ENCODE measurements at places on chromosomes 6 and 20.

GRCh38 chr20:42204109-42204660 is 586.0 kb upstream of the CHD6 start:
- DNase-seq = no peak

DNA sequence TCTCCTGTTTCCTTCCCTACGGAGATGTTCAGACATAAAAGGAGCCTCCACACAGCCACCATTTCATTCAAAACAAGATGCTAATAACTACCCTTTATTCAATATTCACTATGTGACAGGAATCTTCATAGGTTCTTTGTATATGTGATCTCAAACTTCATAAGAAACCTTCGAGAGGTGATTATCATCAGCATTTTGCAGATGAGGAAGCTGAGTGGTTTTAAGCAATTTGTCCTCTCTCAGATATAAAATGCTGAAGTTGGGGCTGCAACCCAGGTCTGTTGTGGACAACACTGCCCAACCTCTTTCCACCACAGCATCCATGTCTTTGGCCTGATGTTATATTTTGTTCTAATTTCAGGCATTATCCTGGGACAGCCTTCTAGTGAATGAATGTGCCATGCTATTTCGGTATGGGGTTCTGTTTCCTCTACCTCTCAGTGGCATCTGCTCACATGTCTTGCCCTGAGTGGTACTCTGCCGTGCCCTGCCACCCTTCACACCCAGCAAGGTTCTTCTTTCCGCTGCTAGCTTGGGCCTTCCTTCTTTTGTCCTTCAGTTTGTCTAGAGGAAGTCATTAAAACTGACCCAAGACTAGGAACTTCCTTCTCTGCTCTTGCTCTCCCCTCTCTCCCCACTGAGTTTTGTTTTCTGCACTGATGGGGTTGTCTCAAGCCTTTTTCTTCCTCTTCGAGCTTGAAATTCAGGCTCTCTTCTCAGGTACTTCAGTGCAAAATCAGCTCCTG is 300.9 kb upstream of the PRDM1 start:
- DNase-seq = no peak

GRCh38 chr6:1716868-1717267 is 107.2 kb downstream of the FOXC1 start:
- no peak for DNase-seq

GRCh38 chr20:11697055-11697454 is 220.6 kb upstream of the BTBD3 start:
- DNase-seq = no peak

DNA sequence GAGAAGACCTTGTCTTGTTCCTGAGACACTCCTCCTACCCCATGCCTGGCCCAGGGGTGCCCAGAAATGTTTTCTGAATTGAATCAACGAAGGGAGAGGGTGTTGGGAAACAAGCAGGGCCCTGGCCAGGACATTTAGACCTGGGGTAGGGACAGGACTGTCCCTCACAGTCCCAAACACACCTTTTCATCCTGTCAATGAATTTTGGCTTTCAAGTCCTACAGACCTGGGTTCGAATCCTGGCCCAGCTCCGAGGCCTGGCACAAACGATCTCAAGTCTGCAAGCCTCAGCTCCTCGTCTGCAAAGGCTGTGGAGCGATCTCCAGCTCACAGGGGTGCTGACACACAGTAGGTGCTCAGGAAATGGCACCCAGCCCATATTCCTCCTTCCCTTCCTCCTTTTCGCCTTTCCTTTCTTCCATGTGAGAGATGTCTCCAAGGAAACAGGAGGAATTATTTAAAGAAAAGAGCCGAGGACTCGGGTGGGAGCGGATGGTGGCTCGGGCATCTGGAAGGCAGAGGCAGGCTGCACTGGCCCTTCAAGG is 7.3 kb upstream of the DLGAP4 start:
- no peak for DNase-seq

- DNase-seq = no peak
Observed at GRCh38 chr6:90195094-90195829, 101.4 kb downstream of the BACH2 start.

DNA sequence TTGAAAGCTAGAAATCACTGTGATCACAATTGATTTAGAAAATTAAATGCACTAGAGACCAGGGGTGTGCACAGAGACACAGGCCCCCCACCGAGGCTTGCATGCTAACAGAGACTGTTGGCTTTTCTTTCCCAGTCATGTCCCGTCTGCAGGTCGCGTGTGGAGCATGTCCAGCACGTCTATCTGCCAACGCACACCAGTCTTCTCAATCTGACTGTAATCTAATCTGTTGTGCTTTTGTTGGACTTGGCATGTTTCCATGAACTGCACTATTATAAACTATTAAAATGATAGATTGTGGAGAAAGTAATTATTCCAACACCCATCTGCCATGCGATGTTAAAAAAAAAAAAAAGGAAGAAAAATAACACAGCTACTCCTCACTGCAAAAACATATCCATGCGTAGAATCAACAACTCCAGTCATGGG is 17.7 kb downstream of the MYLIP start:
- DNase-seq = no peak

- DNase-seq = no peak
Observed at GRCh38 chr6:64160486-64160885, 524.9 kb downstream of the PHF3 start.

- DNase-seq = no peak
Observed at GRCh38 chr6:24720131-24720603, 1.2 kb upstream of the C6orf62 start.

- no peak for DNase-seq
Observed at GRCh38 chr6:133835901-133836300, 53.0 kb upstream of the TCF21 start.

DNA sequence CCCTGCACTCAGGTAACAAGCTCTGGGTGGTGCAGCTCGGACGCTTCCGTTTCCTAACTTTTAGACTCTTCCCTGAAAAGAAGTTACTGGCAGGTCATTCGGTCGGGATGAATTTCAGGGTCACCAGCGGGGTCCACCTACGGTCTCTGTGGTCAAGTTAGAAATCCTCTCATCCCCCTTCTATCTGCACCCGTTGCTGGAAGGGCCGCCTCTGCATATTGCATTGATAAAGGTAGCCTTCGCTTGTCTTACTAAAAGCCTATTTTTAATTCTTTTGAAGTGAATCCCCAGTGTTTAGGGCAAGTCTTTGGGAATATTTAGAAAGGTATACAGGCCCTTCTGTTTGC is 47.3 kb downstream of the LRRN4 start:
- DNase-seq = no peak

DNA sequence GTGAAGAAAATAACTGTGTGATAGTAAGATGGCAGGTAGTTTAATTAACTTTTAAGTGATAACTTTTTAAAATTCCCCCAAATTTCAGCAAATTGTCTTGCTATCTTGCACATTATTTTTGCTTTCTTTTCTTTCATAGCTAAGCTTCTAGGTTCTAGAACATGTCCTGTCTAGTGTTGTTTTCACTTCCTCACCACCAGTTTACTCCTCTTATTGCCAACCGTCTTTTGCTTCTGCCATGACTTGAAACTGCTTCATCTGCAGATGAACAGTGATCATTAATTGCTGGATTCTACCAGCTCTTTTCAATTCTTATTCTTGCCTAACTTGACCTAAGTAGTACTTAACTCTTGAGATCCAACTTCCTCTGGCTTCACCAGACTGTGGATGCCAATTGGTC is 137.8 kb downstream of the CENPW start:
- DNase-seq = no peak

GRCh38 chr20:47860049-47860830 is 75.0 kb upstream of the SULF2 start:
- no peak for DNase-seq

DNA sequence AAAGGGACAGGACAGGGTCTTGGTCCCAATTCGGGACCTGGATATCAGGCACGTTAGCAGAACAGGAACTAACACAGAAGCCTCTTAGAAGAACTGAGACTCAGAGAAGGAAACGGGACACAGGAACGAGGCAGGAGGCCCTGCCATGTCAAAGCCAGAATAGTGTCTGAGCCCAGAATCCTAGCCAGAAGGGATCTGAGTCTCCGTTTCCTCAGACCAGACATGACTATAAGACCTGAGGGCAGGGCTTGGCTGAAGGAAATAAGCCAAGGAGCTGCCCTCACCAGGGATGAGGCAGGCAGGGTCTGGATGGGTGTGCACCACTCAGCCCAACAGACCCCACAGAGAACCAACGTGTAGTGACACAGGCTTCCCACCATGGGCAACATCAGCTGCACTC is 40.3 kb downstream of the TRERF1 start:
- DNase-seq = no peak

- no peak for DNase-seq
Observed at GRCh38 chr6:148109732-148110131, 232.9 kb upstream of the SASH1 start.
